Inflammatory macrophage treated with lipopolysaccharide for 1 hour (primary cell): ENCODE measurements at places on chromosomes 5 and 9.

- DNase-seq = no peak
Measured at GRCh38 chr5:20556115-20556763, 568.2 kb upstream of the CDH18 start.

GRCh38 chr9:97933297-97933998, 4.5 kb downstream of the HEMGN start:
- no peak for DNase-seq

GRCh38 chr9:38352530-38353328, 39.8 kb upstream of the ALDH1B1 start:
- DNase-seq = no peak

GRCh38 chr5:67528953-67529352, 332.4 kb upstream of the CD180 start:
- no peak for DNase-seq
